ENCODE measurements at places on chromosomes 16 and 17.

DNA sequence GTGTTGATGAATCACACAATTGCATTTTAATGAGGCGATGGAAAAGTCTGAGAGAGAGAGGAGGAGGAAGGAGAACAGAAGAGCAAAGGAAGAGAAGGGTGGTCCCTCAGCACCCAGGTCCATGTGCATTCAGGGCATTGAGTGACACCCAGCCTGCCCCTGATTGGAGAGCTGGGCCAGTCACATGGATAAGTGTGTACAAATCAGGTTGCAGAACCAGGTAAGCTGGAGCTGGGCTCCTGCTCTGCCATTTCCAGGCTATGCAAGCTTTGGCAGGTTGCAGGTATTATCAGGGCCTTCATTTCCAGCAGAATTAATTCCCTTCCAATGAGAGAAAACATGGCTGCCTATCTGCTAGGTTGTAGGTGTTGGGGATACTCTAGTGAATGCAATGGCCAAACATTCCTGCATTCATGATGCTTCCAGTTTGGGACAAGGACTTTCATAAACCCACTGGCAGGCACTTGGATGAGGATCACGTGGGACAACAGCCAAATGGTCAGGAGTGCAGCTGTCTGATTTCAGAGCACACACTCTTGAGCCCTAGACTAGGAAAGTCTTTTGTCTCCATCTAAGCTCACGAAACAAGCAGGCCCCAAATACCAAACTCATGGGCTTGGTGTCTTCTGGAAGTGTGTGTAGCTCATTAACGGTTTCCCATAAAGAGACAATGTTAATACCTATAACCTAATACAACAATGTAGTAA, 577.9 kb upstream of the CDH5 start:
- DNase-seq, result no peak

DNA sequence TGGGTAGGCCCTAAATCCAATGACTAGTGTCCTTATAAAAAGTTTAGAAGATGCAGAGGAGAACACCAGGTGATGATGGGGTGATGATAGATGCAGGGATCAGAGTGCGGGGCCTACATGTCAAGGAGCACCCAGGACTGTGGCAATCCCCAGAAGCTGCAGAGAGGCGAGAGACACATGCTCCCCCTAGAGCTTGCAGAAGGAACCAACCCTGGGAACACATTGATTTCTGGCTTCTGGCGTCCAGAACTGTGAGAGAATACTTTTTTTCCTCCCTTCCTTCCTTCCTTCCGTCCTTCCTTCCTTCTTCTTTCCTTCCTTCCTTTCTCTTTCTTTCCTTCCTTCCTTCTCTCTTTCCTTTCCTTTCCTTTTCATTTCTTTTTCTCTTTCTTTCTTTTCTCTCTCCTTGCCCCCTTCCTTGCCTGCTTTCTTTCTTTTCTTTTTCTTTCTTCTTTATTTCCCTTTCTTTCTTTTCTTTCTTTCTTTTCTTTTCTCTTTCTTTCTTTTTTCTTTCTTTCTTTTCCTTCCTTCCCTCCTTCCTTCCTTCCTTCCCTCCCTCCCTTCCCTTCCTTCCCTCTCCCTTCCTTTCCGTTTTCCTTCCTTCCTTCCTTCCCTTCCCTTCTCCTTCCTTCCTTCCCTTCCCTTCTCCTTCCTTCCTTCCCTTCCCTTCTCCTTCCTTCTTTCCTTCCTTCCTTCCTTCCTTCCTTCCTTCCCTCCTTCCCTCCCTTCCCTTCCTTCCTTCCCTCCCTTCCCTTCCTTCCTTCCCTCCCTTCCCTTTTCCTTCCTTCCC, 134.3 kb downstream of the HAPSTR1 start:
- no peak for DNase-seq

DNA sequence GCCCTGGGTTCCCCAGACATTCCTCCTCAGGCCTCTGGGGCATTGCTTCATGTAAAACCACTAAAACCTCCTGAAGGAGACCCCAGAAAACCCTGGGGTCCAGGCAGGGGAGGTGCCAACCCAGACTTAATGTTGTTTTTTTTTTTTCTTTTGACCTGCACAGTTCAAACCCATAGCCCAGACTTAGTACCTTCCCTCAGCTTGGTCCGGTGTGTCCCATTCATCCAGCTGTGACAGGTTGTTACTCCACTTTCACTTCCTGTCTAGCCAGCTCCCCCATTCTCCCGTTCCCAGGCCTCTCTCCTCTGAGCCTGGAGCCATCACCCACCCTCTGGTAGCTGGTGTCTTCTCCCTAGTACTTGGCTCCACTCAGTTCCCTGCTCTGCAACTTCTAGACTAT, 4.8 kb downstream of the CDR2L start:
- no peak for DNase-seq

DNA sequence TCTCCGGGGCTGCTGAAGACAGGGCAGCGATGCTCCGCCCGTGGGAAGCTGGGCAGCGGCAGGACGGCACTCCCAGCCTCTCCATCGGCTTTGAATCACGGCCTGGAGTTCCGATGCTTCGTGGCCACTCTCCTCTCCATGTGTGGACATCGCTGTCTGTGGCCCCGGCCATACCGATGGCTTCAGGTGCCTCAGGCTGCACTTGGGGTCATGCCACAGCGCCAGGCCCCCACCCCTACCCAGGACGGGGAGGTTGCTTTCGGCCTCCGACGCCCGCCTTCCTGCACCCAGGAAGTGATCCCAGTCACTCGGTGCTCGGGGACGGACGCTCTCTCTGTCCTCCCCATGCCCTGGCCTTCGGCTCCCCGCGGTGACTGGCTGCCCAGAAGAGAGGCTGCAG, 180.7 kb downstream of the BANP start:
- no peak for DNase-seq

- DNase-seq, result no peak
Observed at GRCh38 chr17:78185981-78186691, 716 bp downstream of the TK1 start.

DNA sequence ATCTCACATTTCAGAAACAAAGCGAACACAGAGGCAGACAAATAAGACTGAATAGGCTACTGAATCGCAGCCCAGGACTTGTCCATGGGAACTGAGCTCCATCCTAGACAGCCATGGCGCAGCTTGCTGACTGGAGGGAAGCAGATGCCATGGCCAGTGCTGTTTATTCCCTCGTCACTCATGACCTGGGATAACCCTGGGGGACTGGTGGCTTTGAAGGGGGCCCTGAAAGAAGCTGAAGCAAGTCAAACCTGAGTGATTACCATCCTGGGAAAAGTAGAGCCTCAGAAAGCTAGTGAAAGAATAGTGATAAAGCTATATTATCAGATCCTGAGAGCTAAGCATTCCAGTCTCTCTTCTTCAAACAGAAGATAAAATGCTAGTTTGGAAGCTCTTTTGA, 94.1 kb downstream of the RPGRIP1L start:
- no peak for DNase-seq

- DNase-seq, result no peak
Observed at GRCh38 chr17:65994114-65994513, 197.8 kb downstream of the CEP112 start.

GRCh38 chr16:6827267-6827666, 505.4 kb upstream of the RBFOX1 start:
- no peak for DNase-seq

DNA sequence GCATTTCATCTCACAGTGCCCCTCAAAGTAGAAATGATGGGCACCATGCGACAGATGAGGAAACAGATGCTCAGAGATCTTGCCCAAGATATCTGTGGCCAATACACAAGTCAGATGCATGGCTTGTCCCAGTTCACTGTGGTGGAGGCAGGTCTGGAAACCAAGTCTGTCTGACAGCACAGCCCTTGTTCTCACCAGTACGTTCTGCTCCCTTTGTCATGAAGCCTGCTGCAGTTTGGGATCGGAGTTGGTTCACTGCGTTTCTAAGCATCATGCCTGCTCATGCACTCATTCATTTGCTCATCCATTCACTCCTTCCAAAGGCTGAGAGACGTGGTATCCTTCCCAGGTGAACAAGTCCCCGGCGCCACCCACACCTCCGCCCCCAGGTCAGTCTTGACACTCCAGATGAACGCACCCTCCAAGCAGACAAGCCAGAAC, 27.2 kb upstream of the MEAK7 start:
- DNase-seq, result no peak

GRCh38 chr17:9611557-9611956, 33.8 kb upstream of the USP43 start:
- DNase-seq, result no peak

- no peak for DNase-seq
Observed at GRCh38 chr17:41796121-41796895, 9.8 kb upstream of the JUP start.

- no peak for DNase-seq
Observed at GRCh38 chr17:68693466-68693865, 92.3 kb upstream of the FAM20A start.

- DNase-seq, result no peak
Observed at GRCh38 chr17:48981927-48982539, 13.6 kb upstream of the GIP start.

DNA sequence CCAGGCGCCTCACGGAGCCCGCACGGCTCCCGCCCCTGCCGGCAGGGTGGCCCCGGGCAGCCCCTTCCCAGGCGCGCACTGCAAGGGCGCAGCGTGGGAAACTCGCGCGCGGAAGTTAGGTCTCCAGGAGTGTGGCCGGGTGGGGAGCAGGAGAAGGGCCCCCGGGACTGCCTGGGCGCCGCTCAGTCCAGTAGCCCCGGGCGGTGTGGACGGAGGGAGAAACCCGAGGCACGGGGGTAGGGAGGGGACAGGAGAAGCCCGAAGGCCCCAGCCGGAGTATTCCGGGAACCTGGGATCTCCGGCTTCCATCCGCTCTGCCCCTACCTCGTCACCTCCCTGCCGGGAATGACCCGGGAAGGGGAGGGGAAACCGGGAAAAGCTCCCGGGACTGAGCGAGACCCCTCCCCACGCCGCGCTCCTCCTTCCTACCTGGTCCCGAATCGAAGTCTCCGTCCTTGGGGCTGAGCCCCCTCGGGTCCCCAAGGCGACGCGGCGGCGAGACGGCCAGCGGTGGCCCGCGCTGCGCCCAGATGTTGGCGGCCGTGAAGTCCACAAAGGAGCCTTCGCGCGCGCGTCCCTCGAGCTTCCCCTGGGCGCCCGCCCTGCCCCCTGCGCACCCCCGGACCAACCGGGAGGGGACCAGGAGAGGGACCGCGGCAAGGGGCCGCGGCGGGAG, 418 bp downstream of the SOCS3 start:
- DNase-seq, result no peak

GRCh38 chr16:84988328-84989080, 22.8 kb downstream of the ZDHHC7 start:
- no peak for DNase-seq

GRCh38 chr16:89102041-89102471, 8.4 kb downstream of the ACSF3 start:
- DNase-seq, result no peak

GRCh38 chr17:62172492-62173291, 107.6 kb upstream of the MED13 start:
- DNase-seq, result no peak

GRCh38 chr17:9170853-9171252, 149.5 kb downstream of the NTN1 start:
- no peak for DNase-seq

- no peak for DNase-seq
Observed at GRCh38 chr17:5047446-5047845, 12.2 kb upstream of the SLC52A1 start.

GRCh38 chr17:79560527-79560926, 50.3 kb downstream of the RBFOX3 start:
- DNase-seq, result no peak

DNA sequence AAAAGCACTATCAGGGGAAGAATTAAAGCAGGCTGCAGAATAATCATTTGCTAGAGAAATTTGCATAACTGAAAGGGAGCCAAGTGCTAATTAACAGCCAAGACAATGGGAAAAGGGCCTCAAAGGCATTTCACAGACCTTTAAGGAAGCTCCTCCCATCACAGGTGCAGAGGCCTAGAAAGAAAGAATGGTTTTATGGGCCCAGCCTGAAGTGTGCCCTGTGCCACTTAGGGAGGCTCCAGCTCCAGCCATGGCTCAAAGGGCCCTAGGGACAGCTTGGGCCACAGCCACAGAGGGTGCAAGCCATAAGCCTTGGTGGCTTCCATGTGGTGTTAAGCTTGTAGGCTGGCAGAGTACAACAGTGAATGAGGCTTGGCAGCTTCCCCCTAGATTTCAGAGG, 50.1 kb downstream of the RNF112 start:
- DNase-seq, result no peak

- DNase-seq, result no peak
Observed at GRCh38 chr17:28700830-28701492, 10.7 kb downstream of the PROCA1 start.

DNA sequence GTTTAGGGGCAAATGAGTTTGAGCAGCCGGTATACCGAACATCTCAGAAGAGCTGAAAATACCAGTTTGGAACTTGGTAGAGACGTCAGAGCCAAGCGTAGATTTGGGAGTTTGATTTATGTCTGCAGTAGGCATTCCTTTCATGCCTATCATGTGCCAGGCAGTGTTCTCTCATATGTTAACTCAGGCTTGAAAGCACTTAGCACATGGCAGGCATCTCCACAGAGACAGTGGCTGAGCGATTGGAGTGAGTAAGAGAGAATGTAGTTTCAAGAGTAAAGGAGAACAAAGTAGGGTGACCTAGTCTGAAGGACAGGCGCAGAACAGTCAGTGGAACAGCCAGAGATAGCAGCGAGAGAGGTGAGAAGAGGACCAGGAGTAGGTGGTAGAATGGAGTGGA, 207.0 kb downstream of the FTO start:
- DNase-seq, result no peak

GRCh38 chr17:39635614-39636176, 1.2 kb upstream of the STARD3 start:
- no peak for DNase-seq

DNA sequence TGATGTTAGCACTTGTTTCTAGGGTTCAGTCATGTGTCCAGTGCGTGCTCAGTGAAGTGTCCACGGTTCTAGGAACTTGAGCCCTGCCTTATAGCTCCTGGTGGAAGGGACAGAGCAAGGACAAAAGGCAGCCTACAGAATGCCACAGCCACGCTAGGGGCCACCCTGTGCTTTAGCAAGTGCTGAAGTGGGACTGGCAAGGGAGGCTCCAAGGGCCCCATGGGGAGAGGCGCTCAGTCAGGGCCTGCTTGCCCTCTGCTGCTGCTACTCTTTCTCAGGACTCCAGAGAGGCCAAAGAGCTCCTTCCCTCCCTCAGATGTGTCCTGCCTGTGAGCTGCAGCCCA, 6.8 kb downstream of the NT5C start:
- DNase-seq, result no peak
